ENCODE measurements at places on chromosomes 2 and 18. TPM values are rescaled to one million over a fixed set of nuclear protein-coding genes. Genes with fewer than 3 reads are reported as not detected.

DNA sequence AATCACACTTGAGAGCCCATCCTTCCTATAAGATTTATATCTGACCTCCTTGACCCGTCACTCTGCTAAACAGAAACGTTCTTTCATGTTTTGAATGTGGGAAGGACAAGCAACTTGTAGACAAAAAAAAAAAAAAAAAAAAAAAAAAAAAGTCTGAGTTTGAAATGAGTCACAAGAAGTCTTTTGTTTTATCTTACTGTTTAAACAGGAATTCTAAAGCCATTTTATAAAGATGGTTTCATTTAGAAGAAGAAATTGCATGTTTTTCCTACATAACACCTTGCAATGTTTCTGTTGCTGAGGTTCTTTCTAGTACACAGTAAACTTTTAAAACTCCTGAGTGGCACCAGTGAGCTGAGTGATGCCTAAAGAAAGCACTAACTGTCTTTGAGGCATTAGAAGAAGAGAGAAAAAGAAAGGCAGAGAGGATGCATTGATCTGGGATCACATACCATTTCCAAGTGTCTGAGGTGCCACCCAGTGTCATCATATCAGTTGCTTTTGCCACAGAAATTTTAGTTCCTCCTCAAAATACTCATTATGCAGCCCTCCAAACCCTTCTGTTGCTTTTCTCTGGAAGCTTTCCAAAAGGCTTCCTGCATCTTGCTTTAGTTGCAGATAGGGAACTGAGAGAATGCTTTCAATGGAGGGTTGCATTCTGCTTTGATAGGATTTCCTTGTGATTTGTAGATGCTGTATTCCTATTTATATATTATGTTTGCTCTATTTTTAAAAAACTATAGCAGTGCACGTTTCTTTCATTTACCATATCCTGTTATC is 69.1 kb downstream of the ACVR2A start:
- DNase-seq, result no peak

The PIK3C3 gene
- 25.9 TPM for total RNA-seq

DNA sequence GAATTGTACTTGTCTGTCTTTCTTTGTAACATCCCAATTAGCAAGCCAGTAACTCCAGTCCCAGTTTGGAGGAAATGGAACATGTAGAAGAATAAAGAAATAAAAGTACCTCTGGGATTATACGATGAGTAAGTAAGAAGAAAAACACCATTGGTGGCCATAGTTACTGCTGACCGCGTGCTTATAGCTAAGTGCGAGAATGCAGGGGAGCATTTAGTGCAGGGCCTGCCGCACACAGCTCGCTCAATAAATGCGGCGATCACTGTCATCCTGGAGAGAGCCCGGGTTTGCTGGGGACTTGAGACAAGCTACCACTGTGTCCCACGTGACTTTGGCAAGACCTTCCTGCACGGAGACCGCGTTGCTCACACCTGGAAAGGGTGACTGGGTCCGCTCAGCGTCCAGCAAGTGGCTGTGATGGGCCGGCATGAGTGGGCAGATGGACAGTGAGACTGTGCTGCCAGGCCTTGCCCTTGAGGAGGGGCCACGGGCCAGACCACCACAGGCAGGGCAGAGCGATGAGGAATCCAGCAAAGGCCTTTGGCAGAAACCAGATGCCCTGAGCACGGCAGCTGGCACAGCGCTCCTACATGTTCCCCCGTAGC is 54.8 kb downstream of the ADI1 start:
- no peak for DNase-seq

The OSGEPL1 gene
- 8.1 TPM for total RNA-seq

DNA sequence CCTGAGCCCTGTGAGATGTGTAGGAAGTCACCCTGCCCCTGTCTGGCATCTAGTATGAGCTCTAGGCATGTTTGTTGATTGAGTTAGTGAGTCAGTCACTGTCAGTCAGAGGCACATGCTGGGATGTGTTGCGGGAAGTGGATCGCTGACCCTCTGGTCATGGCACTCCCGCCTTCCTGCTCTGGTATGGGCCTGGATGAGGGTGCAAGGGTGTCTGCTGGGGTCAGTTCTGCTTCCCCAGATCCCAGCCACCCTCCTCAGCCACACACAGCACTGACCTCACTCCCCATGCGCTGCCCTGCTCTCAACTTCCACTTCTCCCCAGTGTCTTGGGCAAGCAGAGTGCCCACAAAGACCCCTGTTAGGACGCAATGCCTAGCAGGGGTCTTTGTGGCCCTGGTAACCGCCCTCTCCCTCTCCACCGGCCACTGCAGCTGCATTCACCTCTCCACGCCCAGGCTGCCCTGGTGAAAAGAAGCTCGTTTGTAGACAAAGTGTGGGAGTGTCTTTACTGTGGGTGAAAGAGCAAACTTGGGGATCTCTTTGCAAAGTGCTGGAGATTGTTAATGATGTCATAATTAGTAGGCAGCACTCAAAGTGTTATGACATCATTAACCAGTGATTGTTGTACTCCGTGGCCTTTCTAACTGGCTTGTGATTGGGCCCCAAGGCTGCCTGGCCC is 252.1 kb downstream of the LDLRAD4 start:
- DNase-seq, result no peak

The ADAM23 gene
- total RNA-seq, result 0.22 TPM

GRCh38 chr18:78583739-78584458 is 395.7 kb upstream of the SALL3 start:
- no peak for DNase-seq

DNA sequence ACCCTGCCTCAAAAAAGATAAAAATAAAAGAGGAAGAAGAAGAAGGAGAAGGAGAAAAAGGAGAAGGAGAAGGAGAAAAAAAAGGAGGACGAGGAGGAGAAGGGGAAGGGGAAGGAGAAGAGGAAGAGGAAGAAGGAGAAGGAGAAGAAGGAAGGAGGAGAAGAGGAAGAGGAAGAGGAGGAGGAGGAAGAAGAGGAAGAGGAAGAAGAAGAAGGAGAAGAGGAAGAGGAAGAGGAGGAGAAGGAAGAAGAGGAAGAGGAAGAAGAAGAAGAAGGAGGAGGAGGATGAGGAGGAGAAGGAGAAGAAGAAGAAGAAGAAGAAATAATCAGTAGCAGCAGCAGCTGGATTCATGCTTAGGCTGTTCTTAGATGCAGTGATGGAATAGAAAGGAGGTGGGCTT is 159.7 kb downstream of the TFCP2L1 start:
- no peak for DNase-seq

GRCh38 chr18:76593843-76594242 is 98.8 kb upstream of the ZNF516 start:
- DNase-seq, result no peak

The POTEC gene
- total RNA-seq, result not detected

- peak; percentile 77 for DNase-seq
Measured at GRCh38 chr2:159982270-159982669, 80.1 kb downstream of the PLA2R1 start.

The CPS1 gene
- 17.9 TPM for total RNA-seq

DNA sequence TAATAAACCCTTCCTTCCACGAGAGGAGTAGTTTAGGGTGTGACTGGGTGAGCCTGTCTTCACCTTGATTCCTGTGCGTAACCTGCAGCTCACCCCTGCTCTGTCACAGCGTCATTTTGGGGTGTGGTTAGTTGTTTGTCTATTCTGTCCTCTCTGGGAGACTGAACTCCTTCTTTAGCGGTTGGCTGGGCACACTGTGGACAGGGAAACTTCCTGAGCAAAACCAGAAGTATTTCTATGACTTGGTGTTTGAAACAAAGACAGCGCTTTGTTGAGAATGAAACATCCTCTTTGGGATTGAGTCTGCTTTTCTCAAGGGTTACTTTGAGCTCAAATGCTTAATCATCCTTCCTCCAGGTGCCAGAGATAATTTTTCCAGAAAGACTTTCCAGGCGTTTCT is 270.7 kb downstream of the HRH4 start:
- no peak for DNase-seq

- no peak for DNase-seq
Measured at GRCh38 chr18:11271954-11272353, 122.6 kb upstream of the PIEZO2 start.

The SLC4A5 gene
- total RNA-seq, result 0.40 TPM

- DNase-seq, result no peak
Measured at GRCh38 chr2:220684099-220684498, 888.0 kb downstream of the EPHA4 start.

DNA sequence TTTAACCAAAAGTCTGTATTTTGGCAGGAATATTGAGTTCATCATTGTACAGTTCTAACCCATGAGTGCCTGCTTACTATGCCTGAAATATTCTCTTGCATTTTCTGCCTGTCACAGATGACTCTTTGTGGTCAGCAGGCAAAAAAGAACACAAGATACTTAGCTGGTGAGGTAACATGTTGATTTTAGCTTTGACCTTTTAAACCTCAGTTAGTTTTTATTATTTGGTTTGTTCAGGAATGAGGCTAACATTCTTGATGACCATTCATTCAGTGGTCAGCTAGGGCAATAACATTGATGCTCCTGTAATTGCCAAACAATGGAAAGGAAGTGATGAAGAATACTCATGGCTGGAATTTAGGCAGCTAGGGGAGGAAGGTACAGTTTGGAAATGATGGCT is 491.2 kb downstream of the PIK3C3 start:
- no peak for DNase-seq

The ATP6V1C2 gene
- 0.40 TPM for total RNA-seq

The MGAT4A gene
- total RNA-seq, result 1.7 TPM

GRCh38 chr18:37676276-37676675 is 110.7 kb upstream of the CELF4 start:
- no peak for DNase-seq

- DNase-seq, result no peak
Measured at GRCh38 chr2:30425326-30425725, 21.7 kb upstream of the LCLAT1 start.

DNA sequence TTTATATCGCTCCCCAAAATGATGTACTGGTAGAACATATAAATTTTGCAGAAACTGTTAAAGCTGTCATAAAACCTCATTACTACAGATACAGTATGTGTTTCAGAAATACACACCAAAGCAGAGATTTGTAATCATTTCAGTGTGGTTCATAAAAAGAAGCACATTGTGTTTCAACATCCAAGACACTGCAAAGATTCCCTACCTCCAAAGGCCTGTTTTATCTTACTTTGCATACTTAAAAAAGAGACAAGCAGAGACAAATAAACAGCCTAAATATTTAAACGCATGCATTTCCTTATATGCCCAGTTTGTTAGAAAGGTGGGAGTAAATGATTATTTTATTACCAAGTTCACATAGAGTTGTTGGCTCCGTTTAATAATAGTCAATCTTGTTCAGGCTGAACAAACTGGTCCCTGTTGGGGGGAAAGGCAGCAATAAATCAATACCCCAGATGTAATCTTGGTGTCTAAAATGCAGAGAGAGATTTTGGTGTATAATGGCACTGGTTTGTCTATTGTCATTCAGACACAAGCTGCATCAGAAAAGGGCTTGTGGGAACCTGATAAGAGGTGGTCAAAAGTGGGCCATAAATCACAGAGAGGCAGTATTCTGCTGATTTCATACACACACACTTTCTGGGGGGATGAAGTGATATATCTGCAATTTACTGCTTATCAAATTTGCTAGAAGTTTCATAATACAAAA is 321.4 kb upstream of the ETAA1 start:
- DNase-seq, result no peak

GRCh38 chr2:230890646-230891045 is 25.9 kb downstream of the ITM2C start:
- no peak for DNase-seq

The RBFA gene
- total RNA-seq, result 38.9 TPM

The CHRND gene
- not detected for total RNA-seq

DNA sequence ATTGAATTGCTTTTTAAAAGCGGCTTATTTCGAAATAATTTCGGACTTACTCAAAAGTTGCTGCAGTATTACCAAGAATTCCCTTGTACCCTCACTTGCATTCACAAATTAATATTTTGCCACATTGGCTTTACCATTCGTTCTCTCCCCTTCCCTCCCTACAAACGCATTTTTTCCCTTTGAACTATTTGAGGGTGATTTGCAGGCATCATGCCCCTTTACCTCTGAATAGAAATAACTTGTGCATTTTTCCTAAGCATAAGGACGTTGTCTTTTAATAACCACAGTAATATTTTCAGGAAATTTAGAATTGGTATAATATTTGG is 608 bp downstream of the CCDC138 start:
- DNase-seq, result no peak

- no peak for DNase-seq
Measured at GRCh38 chr18:76490670-76491472, 4.2 kb downstream of the ZNF516 start.

- peak; percentile 28 for DNase-seq
Measured at GRCh38 chr2:23386339-23387220, 1.6 kb downstream of the KLHL29 start.

The CYBRD1 gene
- total RNA-seq, result 1.7 TPM

- DNase-seq, result peak; percentile 86
Measured at GRCh38 chr2:191311627-191312026, 66.4 kb downstream of the MYO1B start.

DNA sequence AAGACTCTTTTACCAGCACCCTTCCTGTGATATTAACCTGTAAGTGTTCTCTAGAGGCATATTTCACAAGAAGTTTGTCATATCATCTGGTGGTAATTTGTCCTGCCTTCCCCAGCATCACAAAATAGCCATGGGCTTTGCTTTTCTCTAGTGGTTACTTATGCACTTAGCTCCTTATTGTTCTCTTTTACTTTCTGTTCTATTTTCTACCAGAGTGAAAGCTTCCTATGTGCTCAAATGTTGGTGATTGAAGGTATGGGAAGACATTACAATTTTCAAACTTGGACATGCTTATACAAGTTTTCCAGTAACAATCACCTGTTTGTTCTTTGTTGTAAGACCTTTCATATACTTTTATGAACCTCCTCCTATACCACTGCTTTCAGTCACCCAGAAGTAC is 87.0 kb upstream of the KCNH7 start:
- no peak for DNase-seq
